ENCODE measurements at places on chromosomes 3 and 15.

DNA sequence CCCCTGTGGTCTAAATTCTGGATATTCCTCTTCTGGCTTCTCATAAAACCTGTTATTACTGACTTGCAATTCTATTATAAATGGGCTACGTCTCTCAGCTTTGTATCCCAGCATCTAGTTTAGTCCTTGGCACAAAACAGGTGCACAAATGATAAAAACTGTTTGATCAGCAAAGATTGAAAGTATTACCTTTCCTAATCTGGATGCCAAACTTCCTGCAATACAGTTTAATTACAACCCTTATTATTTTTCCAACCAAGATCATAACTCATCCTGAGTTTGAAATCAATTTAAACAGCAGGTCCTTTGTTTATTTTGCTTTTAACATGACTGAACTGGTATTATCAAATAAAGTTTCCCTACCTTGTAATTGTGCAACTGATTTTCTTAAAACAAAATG, 132.6 kb downstream of the ATP1B3 start:
- no peak for DNase-seq

GRCh38 chr15:66253418-66254088, at the start of gene MEGF11:
Gene MEGF11, minus strand, starts transcription at chr15:66253750. Its CDS starts 125,347 bp downstream, at chr15:66128403.
- peak; percentile 37 for DNase-seq

GRCh38 chr3:179149951-179150350, 1.8 kb downstream of the PIK3CA start:
- peak; percentile 13 for DNase-seq

GRCh38 chr3:13798401-13798800, 81.5 kb downstream of the WNT7A start:
- DNase-seq = no peak

DNA sequence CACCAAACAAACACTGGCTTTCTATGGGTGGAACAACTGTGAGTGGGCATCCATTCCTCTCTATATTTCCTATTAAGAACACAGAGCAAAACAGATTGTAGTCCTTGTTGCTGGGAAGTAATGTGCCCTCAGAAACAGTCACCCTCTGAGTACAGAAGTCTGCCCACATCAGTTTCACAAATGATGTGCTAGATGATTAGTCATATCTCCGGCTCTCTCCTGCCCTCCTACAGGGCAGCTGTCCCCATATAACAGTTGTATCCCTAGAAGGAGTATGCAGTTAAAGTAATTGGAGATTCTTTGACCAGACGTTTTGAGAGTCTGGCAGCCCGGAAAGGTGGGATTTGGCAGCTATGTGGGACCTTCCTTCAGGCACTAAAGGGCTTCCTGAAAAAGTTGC, 159.9 kb downstream of the APBA2 start:
- DNase-seq = peak; percentile 55

- DNase-seq = no peak
Measured at GRCh38 chr3:70042641-70043040, 43.1 kb downstream of the SAMMSON start.

DNA sequence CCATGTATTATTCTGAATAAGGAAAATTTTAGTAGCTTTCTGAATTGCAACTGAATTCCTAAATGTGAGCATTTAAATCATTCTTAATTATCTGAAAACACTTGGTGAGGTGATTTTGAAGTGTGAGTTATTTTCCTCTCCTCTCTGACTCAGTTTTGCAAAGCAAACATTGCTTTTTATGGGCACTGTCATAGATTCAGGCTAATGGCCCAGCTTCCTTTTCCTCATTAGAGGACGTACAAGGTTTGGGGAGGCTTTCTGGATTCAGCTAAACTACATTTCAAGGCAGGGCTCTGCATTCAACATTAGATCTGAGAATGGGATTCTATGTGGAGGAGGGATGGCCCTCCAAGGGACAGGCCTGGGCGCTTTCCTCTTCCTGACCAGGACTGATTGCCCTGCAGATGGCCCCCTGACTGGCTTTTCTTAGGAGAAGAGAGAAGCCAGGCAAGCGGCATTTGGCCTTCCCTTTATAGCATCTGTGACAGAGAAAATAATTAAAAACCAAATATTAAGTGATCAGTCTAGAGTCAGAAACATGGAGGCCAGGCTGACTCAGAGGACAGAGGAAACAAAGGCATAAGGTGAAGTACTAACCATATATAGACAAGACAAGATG, 53.0 kb upstream of the STXBP5L start:
- DNase-seq = no peak

DNA sequence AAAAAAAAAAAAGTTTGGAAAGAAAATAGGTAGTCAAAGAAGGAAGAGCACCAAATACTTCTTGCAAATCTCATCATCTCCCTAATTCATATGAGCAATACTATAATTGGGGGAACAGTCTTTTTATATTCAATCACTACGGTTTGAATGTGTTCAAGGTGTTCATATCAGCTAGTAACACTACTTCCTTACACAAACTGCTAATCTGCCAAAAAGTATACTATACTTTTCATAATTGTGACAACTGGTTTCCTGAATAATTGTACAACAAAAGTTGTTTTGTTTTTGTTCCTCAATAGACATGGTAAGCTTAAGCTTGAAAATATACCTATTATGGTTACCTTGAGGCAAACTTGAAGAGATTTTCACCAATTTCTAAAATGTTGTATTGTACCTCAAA, 12.1 kb downstream of the SETD2 start:
- no peak for DNase-seq

GRCh38 chr3:136105044-136105443, 91.1 kb downstream of the MSL2 start:
- no peak for DNase-seq

DNA sequence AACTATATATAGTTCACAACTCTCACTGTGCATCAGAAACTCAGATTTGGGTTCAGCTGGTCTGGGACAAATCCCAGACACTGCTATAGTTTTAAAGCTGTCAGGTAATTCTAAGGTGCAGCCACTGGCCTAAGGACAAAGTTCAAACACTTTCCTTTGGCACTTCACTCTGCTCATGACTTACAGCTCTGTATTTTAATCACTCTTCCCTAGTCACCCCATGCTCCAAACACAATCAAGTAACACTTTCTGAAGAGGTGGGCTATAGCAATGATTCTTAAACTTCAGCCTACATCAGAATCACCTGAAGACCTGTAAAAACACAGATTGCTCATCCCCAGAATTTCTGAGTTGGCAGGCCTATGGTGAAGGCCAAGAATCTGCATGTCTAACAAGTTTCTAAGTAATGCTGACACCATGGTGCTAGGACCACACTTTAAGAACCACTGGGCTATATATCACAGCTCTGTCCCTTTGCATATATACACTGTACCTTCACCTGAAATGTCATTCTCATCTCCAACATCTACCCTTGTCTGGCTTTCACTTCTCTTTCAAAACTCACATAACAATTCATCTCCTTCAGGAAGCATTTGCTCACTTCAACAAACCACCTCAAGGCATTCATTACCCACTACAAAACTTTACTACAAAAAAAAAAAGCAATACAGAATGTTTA, 21.4 kb downstream of the STAG1 start:
- no peak for DNase-seq

- DNase-seq = no peak
Measured at GRCh38 chr15:71801935-71802655, 8.3 kb upstream of the NR2E3 start.

DNA sequence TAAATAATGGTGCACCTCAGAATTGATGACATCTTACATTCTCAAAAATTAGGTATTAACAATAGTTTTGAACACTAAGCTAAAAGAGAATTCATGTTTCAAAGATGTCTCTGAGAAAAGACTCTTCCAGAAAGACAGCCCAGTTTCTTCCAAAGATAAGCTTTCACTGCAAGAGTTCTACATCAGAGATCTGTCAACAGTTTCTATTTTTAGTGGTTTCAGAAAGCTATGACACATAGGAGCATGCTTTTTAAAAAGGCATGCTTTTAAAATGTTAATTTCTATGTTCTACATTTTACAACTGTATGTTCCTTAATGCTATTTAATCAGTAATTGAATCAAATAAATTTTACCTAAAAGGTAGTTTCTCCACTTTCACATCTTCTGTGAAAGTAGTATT, 88.2 kb downstream of the PLOD2 start:
- DNase-seq = peak; percentile 80

DNA sequence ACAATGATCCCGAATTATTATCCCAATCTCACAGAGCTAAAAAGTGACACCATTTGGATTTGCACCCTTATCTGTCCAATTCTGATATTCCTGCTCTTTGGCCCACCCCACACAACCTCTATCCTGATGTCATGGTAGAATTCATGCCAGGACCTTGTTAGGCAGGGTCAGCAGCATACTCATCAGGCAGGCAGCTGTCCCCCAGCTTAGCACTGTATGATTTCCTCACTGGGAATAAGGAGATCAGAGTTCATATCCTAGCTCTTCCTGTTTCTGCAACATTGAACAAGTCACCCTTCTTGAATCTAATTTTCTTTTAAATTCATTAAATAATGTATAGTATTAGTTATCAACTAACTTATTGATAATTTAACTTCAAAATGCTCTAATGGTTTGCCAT, 12.0 kb upstream of the C3orf80 start:
- DNase-seq = no peak

GRCh38 chr3:37761586-37761985, 100.1 kb upstream of the CTDSPL start:
- DNase-seq = no peak

DNA sequence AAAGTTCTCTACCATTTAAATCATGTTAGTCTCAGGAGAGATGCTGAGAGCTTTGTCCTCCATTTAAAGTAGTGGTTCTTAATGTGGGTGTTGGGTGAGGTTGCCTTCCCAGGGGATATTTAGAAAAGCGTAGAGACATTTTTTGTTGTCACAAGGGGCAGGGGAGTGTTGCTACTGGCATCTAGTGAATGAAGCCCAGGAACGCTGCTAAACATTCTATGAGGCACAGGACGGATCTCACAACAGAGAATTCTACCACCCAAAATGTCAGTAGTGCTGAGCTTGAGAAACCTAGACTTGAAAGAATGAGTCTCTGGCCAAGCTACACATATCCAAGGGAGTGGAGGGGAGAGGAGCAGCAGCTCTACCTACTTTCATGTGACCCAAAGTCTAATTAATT, 60.7 kb upstream of the CTNNB1 start:
- no peak for DNase-seq

DNA sequence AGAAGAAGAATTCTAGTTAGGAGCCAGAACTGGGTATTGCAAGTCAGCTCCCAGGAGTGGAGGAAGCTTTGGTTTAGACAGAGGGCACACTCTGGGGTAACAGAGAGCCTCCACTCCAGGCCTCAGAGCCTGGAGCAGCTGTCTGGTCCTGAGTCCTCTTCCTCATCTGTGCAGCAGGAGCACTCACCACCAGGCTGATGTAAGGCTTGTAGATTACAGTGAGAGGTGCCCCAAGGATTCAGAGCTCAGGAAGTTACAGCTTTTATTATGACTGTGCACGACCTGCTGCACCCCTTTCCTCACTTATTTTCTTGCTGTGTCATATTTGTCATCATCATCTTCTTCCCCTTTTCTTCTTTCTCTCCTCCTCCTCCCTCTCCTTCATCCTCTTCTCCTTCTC, 210.4 kb downstream of the ATP10A start:
- no peak for DNase-seq

GRCh38 chr3:8730656-8731055, 2.9 kb upstream of the CAV3 start:
- peak; percentile 44 for DNase-seq

DNA sequence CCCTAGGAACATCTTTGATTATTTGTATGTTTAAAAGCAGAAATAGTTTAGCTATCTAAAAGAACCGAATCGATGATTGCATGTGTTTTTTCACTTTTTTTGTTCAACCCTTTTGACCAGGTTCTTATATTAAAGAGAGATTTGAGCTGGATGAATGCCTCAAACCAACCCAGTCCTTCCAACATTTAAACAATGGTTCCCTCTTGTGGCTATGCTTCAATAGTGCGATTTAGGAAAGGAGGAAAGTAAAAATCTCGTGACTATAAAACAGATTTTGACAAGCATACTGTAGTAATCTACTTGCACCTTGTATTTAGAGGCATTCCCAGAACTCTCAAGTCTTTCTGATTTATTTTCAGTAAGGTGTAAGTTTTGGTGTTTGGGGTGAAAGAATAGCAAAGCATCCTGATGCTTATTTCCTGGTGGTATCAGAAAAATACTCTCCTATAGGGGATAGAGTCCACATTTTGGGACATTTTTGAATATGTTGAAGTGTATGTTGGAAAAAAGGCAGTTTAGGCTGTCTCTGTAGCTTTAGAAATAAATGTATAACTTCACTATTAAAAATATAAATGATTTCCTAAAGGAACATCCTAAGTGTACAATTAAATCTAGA, 159.6 kb upstream of the KCNH8 start:
- DNase-seq = peak; percentile 6

GRCh38 chr3:71521940-71522876, 61.3 kb downstream of the FOXP1 start:
- no peak for DNase-seq

GRCh38 chr3:149417174-149417573, 39.7 kb upstream of the TM4SF1 start:
- no peak for DNase-seq

DNA sequence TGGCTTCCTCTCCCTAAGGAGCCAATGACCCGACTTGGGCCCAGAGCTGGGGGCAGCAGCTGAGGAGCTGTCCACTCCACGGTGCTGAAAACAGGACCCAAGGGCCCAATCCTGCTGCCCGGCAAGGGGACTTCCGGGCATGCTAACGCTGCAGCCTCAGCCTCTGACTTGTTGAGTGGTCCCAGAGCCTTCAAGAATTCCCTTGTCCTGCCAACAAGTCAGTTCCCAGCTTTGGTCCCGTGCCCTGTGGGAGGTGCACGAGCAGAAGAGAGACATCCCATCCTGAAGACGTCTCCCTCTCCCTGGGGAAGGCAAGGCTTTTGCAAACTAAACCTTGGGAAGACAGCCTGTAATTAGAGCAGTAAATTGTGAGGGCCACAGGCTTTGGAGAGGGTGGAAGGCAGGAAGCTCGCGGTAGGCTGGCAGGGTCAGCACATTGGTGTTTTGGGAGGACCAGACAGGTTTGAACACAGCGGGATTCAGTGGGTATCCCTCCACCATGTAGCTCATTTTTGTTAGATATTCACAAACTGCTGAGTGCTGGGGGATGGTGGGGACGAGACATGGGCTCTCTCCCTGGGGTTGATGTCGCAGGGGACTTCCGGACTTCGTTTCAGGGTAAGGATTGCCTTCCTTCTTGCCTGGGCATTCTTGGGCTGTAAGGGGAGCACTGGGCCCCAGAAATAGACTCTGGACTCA, 29.8 kb upstream of the PRR23E start:
- DNase-seq = no peak

DNA sequence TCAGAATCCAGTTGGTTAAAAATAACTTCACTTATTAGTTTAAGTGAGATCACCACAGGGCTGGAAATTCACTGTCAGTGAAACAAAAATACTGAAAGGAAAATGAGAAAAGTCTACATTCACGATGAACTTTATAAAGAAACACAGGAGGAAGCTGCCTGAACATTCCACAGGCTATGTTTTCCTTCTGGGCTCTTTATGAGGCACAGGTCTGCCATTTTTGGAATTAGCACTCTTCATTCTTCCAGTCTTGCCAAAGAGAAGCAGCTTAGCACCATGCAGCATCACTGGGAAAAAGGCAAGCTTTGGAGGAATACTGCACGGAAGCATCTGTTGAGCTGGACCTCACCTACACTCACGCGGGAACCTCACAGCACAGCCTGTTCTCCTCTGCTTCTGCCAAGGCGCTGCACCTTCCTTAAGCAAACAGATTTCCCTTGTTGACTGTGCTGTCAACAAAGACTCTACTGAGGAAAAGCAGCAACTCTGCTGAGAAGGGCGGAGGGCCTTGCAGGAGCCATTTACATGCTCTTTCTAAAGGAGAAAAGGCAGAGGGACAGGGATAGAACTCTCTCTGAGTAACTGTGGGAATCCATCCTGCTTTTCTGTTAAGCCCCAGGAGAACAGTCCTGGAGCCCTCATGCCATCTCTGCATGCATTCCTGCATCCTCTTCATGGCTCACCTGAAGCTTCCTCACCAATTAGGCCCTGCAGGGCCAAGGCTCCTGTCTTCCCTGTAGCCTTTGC, 15.7 kb downstream of the SUSD5 start:
- peak; percentile 17 for DNase-seq
